Activated naive CD4-positive, alpha-beta T cell (primary cell): ENCODE measurements at places on chromosomes 2 and 18.
A peak's percentile ranks its signal among the peaks of the same experiment; 100 is the strongest.

DNA sequence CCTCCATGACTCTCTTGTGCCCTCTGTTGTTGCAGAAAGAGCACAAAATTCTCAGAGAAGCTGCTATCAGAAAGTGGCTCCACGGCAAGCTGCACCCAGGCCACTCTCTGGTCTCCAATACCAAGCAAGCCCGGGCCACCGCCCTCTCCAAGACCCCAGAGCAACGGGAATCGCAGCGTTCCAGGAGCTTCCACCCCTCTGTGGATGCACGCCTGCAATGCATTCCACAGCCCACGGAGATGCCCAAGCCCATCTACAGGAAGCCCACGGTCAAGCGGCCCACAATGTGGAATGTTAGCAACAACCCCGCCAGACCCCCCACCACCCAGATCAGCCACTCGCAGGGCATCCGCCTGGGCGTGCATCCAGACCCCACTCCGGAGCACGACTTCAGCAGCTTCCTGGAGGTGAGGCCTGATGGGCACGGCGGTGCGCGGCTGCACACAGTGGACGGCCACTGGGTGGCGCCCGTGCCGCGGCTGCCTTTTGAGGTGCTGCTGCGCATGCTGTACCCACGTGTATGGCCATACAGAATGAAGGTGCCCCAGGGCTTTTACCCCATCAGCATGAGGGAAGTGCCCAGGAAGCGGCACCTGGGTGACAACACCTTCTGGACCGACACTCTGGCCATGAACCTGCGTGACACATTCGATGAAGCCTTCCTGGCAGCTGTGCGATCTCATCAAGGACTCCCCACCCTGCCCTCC, 6.3 kb downstream of the ANKRD53 start:
- DNase-seq, result peak; percentile 81

GRCh38 chr2:31420936-31421335, 6.4 kb upstream of the XDH start:
- no peak for DNase-seq

- no peak for DNase-seq
These were observed 8.1 kb upstream of the NFATC1 start for GRCh38 chr18:79387615-79388014.

- no peak for DNase-seq
These were observed 242.4 kb upstream of the TANK start for GRCh38 chr2:160917850-160918249.

DNA sequence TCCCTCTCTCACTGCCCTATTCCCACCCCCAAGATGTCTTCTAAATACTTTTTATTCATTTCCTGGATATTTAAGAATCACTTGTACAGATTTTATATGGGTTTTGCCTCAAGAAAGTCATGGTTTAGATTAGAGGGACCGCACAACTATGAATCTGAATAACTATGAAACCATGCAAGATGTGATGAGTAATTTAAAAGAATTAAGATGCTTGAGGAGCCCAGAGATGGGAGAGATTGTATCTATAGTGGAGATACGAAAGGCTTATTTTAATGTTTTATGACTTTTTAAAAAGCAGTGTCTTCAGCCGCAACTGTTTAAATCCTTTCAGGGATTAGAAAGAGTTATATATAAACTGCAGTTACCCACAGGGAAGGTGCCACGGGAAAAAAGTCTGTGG, 324.1 kb downstream of the LPIN1 start:
- no peak for DNase-seq

DNA sequence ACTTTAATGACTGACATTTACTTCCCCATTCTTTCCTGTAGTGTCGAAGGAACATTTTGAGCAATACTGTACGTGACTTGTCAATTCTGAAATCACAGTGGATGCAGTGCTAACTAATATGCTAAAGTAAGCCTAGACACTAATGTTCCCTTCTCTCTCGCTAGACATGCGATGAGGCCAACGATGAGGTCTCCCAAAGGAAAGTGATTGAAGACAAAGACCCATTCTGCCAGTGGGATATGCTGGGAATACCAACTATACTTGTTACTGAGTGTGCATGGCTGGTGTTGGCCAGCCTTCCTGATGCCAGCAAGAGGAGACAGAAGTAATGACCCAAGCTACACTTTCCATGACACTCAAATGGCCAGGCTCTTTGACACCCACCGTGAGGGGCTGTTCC, 2.5 kb upstream of the SERPINE2 start:
- DNase-seq, result no peak

DNA sequence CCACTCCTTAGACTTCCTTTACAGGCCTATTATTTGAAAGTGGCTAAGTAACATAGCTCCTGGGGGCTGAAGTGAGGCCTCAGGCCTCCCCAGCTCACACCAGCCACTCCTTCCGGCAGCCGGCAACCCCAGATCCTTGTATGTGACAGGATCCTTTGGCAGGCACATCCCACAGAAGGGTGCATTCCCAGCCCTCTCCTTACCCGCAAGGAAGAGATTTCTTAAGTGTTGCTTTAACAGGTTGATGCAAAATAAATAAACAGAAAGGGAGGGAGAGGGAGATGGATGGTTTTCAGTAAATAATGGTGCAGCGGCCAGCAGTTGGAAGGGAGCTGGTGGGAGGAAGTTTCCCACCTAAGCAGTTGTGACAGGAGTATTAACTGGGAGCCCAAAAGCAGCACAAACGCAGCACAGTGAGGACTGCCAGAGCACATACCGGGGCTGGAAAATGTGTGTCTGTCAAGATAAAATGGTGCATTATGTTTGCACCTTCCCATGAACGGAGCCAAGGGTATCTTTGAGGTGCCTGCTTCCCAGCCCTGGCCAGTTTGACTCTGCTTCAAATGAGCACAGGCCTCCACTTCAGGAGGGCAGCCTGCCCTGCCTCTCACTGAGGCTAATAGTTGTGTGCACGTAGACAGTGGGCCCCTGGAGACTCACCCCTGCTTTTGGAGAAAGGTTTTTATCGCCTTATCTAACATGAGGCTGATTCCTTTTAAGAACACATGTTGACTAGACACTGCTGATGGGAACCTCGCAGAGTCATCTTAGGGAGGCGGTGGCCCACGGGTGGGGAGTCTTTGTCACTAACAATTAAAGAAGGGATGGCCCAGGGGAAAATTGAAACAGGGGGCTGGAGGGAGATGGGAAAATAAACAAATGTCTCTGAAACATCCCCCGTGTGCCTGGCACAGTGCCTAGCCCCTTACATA, 32.8 kb downstream of the NRP2 start:
- no peak for DNase-seq

DNA sequence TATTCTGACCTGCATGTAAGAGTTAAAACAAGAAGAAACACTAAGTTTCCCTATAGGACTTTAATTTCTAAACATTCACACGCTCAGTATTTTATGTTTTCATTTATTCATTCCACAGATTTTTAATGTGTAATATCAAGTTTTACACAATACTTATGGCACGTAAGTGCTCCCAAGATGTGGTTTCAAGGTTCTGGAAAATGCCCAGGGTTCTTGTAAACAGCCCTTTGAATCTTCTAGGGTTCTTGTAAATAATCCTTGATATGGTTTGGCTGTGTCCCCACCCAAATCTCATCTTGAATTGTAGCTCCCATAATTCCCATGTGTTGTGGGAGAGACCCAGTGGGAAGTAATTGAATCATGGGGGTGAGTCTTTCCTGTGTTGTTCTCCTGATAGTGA, 383.0 kb downstream of the TXNL1 start:
- DNase-seq, result no peak

DNA sequence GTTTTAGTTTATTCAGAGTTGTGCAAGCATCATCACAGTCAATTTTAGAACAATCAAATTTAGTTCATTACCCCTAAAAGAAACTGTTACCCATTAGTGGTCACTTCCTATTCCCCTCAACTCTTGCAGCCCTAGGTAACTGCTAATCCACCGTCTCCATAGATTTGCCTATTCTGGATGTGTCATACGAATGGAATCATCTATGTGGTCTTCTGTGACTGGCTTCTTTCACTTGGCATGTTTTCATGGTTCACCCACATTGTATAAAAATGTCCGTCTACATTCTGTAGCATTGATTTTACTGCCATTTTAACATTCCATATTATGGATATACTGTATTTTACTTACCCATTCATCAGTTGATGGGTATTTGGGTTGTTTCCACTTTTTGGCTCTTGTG, 5.3 kb upstream of the CEP68 start:
- no peak for DNase-seq

GRCh38 chr2:437756-438393, 150.0 kb upstream of the ALKAL2 start:
- no peak for DNase-seq

GRCh38 chr2:56288838-56289580, 105.2 kb downstream of the CCDC85A start:
- no peak for DNase-seq

DNA sequence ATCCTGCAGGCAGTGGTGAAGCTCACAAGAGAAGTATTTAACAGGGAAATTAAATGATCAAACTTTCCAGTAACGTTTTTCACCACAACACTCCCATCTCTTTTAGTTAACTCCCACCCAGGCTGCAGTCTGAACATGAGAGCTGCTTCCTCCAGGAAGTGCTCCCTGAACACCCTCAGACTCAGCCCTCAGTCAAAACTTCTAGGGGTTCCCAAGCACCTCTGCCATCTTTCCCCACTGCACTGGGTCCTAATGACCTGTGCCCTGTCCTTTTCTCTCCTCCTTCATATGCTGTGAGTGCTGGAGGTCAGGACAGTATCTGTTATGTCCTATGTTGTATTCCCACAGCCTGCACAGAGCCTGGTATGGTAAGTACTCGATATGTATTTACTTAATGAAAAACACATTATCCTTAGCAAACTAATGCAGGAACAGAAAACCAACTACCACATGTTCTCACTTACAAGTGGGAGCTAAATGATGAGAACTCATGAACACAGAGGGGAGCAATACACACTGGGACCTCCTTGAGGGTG, 49.2 kb upstream of the ASPRV1 start:
- DNase-seq, result no peak

DNA sequence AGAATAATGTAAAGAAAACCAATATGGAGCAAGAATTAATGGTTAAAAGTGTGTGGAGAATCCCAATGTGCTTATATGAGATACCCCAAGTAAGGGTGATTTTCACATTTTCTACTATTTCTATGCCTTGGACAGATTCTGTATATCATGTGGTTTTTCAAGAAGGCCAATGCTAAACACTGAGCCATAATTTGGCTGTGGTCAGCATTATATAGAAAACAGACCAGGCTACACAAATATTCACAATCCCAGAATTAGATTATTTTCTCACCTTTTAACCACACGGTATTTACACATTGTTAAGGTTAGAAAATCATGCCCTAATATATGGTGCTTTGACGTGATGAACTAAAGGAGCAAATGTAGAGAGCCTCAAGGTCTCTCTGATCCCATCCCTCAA, 277.4 kb upstream of the LRATD1 start:
- no peak for DNase-seq

GRCh38 chr2:114056294-114057143, 166.6 kb downstream of the ACTR3 start:
- DNase-seq, result no peak
